ENCODE measurements at places on chromosomes 16 and 17.

DNA sequence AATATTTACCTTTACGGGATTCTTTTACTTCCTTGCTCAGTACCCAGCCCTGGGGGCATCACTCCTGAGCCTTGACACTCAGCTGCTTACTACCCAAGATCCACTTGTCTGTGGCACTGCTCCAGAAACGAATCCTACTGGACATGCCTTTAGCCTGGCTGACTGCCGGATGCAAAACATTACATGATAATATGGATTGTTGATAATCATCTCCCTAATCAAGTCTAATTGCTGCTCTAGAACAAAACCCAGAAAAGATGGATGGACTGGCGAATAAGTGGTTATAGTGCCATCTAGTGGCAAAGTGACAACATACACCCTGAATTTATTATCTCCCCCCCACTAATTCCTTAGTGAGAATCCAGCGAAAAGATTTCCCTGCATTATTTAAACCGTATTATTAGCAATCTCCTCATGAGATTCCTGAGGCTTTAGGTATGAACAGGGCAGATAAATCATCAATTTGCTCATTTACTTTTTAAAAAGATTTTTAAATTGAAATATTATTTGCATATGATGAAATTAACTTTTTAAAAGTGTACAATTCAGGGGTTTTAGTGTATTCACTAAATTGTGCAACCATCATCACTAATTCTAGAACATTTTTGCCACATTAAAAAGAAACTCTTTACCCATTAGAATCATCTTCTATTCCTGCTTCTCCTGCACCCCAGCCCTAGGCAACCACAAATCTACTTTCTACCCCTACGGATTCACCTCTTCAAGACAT is 61.6 kb downstream of the RGS9 start:
- peaks cover 27% of the 10 kb centered on the region for H3K27me3 ChIP-seq
- H3K4me1 ChIP-seq: no peaks in the 10 kb centered on the region
- no peak overlapping the region for H3K27ac ChIP-seq
- no peak overlapping the region for H3K4me3 ChIP-seq
- peak; percentile 82 for DNase-seq
- no peaks in the 10 kb centered on the region for H3K36me3 ChIP-seq

GRCh38 chr17:53270936-53271335 is 551.8 kb upstream of the KIF2B start:
- no peaks in the 10 kb centered on the region for H3K27me3 ChIP-seq
- no peak for DNase-seq
- H3K4me1 ChIP-seq: no peaks in the 10 kb centered on the region
- H3K27ac ChIP-seq: no peak overlapping the region
- no peak overlapping the region for H3K4me3 ChIP-seq

DNA sequence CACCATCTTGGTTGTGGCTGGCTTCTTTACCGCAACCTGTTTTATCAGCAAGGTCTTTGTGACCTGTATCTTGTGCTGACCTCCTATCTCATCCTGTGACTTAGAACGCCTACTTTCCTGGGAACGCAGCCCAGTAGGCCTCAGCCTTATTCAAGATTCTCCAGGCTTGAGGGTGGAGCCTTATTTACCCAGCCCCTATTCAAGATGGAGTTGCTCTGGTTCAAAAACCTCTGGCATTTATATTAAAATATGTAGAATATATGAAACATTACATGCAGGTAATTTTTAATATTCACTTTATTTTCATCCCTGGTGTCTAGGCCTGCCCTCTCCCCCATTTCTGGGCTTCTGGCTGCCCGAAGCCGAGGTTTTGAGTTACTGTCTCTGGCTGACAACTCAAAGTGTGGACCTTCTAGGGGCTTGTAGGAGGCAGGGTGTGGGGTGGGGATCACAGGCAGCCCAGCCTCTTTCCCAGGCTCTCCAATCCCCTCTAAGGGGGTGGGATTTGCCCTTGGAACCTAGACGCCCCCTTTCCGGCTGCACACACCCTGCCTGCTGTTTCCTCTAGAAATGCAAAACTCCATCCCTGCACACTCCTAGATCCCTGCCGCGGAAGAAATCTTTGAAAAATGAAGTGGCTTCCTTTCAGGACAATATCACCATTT is 152.0 kb downstream of the KCNJ12 start:
- no peaks in the 10 kb centered on the region for H3K4me1 ChIP-seq
- no peak overlapping the region for H3K27ac ChIP-seq
- no peak for DNase-seq

- no peak overlapping the region for H3K4me3 ChIP-seq
- no peaks in the 10 kb centered on the region for H3K27me3 ChIP-seq
- no peak for DNase-seq
Observed at GRCh38 chr17:50899005-50899460, 32.9 kb upstream of the TOB1 start.

GRCh38 chr16:1188432-1189189 is 35.7 kb downstream of the CACNA1H start:
- H3K27ac ChIP-seq: no peak overlapping the region
- H3K4me3 ChIP-seq: no peak overlapping the region
- H3K4me1 ChIP-seq: peaks cover 43% of the 10 kb centered on the region
- peaks cover 4% of the 10 kb centered on the region for H3K27me3 ChIP-seq
- H3K36me3 ChIP-seq: no peaks in the 10 kb centered on the region
- peak; percentile 72 for DNase-seq

DNA sequence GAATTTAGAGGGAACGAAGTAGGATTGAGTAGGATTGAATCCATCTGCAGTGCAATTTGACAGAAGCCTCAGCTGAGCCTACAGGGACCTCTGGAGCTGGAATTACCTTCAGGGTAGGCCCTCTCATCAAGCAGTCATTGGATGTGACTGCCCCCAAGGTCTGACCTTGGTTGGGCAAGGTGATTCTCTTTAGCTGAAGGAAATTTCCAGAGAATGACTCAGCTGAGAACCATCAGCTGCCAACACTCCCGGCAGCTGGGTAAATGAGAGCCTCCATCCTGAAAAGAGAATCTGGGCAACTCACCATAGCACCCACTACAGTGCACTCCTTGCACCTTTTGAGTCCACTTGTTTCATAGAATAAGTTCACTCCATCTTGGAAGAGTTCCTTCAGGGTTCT is 113.5 kb upstream of the MED13 start:
- H3K27ac ChIP-seq: peak overlapping the region; percentile 47
- H3K36me3 ChIP-seq: no peaks in the 10 kb centered on the region
- H3K4me3 ChIP-seq: no peak overlapping the region
- DNase-seq: no peak
- no peaks in the 10 kb centered on the region for H3K27me3 ChIP-seq

Measured in K562 (cell line).